Esophagus squamous epithelium (tissue), 5 donors: ENCODE measurements at places on chromosomes 1 and 21.

DNA sequence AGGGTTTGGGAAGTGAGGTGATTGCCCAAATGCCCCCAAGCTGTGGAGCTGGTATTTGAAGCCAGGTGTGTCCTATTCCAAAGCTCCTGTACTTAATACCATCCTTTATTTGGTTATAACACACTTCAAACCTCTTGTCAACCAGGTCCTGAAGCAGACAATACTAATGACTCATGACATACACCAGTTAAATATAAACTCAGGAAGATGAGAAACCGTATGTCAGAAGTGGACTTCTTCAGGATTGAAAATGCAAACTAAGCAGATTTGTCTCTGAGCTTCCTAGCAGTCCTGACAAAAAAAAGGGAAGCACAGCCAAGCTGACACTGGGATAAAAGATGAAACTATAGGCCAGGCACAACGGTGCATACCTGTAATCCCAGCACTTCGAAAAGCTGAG is 70.6 kb downstream of the ALPL start:
- no peak for DNase-seq

DNA sequence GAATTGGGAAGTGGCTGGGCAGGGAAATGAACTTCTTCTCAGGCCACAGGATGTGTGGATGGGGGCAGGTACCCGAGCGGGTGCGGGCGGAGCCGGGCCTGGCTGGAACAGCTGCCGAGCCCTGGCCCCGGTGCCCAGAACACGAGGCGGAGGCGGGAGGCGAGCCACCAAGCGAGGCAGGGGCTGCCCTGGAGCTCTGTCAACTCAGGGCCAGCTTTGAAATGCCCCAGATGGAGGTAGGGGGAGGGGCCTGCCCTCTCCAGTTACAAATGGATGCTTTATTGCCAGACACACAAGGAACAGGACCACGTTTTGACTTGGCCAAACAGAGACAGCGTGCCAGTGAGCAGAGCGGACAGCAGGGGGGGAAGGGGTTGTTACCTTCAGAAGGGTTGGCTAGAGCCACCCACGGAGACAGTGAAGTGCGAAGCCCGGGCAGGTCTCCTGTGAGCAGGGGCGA is 240.4 kb downstream of the SDCCAG8 start:
- DNase-seq, result no peak

DNA sequence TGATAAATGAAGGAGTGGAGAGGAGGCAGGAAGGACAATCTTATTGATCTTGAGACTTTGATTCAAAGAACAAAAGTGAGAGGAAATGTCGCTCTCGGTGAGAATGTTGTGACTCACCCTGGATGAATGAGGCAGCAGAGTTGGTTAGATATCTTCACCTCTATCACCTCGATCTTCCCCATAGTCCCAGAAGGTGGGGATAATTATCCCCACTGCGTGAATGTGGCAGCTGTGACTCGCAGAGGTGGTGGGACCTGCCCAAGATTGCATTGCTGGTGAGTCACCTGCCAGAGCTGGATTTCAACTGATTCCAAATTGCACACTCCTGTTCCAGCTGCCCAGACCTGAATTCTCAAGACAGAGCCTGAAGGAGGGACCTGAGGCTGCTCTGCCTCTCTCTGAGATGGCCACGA is 105.0 kb downstream of the MATN1 start:
- DNase-seq, result no peak

DNA sequence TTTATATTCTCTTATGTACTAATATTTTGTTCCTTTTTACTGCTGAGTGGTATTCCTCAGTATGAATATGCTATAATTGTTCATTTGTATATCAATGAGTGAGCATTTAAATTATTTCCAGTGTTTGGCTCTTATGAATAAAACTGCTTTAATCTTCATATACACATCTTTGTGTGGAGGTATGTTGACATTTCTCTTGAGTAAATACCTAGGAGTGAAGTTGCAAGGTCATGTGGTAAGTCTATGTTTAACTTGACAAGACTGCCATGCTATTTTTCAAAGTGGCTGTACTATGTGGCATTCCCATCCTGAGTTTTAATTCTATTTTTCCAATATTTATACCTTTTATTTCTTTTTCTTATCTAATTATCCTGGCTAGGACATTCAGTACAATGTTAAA is 124.2 kb downstream of the ADSS2 start:
- DNase-seq, result no peak

DNA sequence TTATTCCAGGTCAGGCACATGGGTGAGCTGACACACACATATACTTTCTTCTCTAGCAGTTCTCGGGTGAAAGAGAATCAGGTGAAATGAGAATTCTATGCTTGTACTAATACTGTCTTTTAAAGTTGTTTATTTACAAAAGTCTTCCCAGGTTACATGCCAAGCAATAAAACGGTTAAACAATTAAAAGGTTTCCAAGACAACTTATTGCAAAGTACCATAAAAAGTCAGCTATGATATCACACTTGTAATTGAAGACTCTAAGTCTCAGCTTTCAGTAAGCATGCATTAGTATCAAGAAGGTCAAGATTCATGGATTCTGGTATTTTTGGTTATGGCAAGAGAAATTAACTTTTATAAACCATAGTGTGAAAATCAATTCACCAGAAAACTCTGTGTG is 171.4 kb downstream of the PDE4B start:
- no peak for DNase-seq

DNA sequence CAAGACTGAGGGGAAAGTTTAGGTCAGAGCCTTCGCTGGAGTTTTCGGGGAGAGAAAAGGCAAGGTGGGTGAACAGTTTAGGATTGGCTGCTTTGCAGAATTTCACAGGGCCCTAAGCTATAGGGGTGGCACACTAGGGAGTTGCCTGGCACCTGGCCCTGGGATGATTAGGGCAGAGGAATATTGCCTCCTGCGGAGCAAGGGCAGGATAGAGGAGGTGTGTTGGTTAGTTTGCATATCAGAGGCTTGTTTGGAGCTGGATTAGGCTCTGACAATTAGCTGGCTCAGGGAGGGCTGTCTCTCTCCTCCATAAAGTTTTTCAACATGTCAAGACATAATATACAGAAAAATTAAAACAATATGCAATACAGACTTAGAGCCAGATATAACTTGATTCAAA is 436.4 kb downstream of the DISC1 start:
- DNase-seq, result no peak
